ENCODE measurements at places on chromosomes 12 and 14.

GRCh38 chr14:31080056-31080455, 53.9 kb upstream of the STRN3 start:
- no peak for DNase-seq

GRCh38 chr12:45273717-45274271, 57.9 kb downstream of the ANO6 start:
- DNase-seq: peak; percentile 97

GRCh38 chr12:87152075-87152474, 877.1 kb downstream of the C12orf50 start:
- no peak for DNase-seq

- DNase-seq: no peak
Observed at GRCh38 chr14:96470331-96470730, 31.9 kb upstream of the PAPOLA start.

All from ACHN (cell line).